ENCODE measurements at places on chromosomes 7 and 10.

- no peak for DNase-seq
Measured at GRCh38 chr10:42997849-42998165, 79.1 kb upstream of the RET start.

- DNase-seq: no peak
Measured at GRCh38 chr10:5565671-5566581, 41.2 kb downstream of the CALML3 start.

- DNase-seq: no peak
Measured at GRCh38 chr10:100615241-100615640, 79.5 kb downstream of the HIF1AN start.

GRCh38 chr7:148709014-148709413 lies 10.3 kb downstream of the CUL1 start:
- DNase-seq: no peak

- no peak for DNase-seq
Measured at GRCh38 chr10:13847201-13847631, 260.5 kb downstream of the PRPF18 start.

- peak; percentile 31 for DNase-seq
Measured at GRCh38 chr7:37916673-37917660, at the start of gene SFRP4. SFRP4 (minus strand) TSS chr7:37916817; CDS start chr7:37916537, 280 bp downstream.

- DNase-seq: no peak
Measured at GRCh38 chr10:95881316-95881715, 26.5 kb upstream of the CC2D2B start.

- no peak for DNase-seq
Measured at GRCh38 chr7:45189151-45189970, 31.8 kb downstream of the RAMP3 start.

- no peak for DNase-seq
Measured at GRCh38 chr7:50954716-50955115, 172.0 kb upstream of the GRB10 start.

- no peak for DNase-seq
Measured at GRCh38 chr7:37201876-37202198, 246.8 kb downstream of the ELMO1 start.

DNA sequence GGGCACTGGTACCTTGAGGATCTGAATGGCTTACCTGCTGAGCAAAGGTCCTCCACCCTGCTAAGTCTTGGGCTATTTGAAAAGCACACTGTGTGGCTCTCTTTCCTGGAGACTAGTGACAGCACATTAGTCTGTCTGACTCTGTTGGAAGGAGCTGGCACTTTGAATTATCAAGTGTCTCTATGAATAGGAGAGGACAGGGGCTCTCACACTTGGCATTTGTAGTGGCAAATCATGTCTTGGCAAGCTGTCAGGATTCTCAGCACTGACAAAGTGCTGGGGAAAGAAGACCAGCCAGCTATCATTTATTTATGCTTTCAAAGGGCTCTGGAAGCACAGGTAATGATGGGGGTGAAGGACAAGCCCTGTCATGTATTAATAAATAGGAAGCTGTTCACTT lies 62.8 kb downstream of the MTPN start:
- DNase-seq: no peak

GRCh38 chr10:52440612-52441285 lies 126.7 kb downstream of the DKK1 start:
- DNase-seq: no peak
